ENCODE measurements at places on chromosomes 7 and 10.
A peak's percentile ranks its signal among the peaks of the same experiment; 100 is the strongest.

DNA sequence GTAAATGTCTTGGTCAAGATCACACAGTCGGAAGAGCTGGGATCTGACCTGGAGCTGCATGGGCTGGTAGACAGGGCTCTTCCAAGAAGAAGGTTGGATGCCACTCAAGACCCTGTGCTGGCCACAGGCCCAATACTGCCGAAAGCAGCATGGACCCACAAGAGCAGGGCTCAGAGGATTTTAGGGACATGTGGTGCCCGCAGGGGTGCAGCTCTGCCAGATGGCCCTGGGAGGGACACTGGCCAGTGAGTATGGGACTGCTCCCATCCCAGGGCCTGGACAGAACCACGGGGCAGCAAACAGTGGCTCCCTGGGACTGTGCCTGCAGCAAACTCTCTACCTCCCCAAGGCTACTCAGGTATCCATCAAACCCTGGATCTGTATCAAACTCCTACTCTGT is 12.4 kb downstream of the MAT1A start:
- DNase-seq: no peak

GRCh38 chr7:69992938-69993337 is 394.7 kb downstream of the AUTS2 start:
- no peak for DNase-seq

- DNase-seq: no peak
These were observed 321.6 kb upstream of the LRRTM3 start for GRCh38 chr10:66604195-66604594.

GRCh38 chr10:44334621-44335184 is 50.2 kb downstream of the CXCL12 start:
- DNase-seq: peak; percentile 63

DNA sequence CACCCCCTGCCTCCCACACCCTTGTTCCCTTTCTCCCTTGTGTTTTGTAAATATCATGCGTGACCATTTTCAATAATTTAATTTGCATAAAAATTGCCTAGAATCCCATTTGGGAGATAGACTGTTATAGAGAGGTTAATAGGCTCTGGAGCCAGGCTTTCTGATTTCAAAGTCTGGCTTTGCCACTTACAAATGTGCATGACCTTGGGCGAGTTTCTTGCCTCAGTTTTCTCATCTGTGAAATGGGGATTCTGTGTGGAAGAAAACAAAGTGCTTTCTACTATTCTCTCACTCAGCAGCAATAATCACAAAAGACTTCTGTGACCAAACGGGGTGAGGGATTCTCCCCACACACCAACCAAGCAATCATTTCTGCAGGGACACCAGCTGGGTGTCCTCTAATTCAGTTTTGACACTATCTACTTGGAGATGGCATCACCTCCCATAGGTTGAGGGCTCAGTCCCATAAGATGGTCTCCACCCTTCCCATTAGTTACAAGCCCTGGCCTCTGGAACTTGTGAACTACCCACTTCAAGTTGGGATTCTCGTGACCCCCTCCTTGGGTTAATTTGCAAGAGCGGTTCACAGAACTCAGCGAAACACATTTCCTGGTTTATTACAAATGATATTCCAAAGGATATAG is 3.5 kb upstream of the ZNF22 start:
- DNase-seq: no peak

DNA sequence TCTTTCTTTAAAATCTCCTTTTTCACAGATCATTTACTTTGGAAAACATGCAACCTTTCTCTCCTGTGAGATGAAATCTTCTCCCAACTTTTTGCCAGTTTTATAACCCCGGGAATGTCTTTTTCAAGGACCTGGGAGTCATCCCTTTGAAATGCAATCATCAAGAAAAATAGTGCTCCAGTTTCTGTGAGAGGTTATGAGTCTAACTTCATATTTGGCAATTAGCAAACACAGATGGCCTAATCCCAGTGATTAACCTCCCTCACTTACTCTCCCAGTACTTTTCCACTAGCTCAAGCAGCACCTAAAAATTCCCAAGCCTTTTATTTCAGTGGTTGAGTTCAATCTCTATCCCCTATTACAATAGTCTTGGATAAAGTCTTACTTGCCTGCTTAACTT is 185.8 kb upstream of the TMEM106B start:
- DNase-seq: no peak

DNA sequence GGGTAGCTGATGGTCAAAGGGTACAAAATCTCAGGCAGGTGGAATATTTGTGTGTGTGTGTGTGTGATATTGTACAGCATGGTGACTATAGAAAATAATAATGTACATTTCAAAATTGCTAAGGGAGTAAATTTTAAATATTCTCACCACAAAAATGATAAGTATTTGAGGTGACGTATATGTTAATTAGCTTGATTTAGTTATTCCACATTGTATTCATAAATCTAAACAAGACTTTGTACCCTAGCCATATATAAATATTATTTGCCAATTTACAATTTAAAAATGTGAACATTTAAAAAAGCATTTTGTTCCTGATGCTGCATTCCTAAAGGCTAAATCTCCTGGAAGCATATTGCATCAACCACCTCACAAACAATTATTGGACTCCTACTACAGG is 47.0 kb downstream of the PFKFB3 start:
- no peak for DNase-seq

DNA sequence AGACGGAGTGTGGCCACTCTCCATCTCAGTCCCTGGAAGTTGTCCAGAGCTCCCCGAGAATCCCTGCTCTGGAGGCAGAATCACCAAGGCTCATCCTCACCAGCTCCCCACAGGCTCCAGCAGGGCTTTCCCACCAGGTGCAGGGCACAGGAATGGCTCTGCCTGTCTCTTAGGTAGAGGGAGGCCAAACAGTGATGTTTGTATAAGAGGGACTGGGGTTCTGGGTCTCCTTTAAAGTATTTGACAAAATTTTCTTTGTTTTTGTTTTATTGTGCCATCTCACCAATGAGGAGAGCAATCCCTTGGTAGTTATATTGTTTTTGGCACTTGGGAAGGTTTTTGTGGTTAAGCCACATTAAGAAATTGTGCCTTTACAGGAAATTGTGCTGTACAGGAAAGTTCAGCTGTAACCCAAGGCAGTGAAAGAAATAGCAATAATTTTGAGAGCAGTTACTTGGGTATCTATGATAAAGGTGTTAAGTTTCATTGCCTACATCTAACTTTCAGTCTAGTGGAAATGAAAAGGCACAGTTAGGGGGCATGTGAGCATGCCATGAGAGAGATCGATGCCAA is 219.3 kb upstream of the PRSS58 start:
- no peak for DNase-seq

- DNase-seq: no peak
These were observed 150.5 kb downstream of the ELAPOR2 start for GRCh38 chr7:86908948-86909347.

DNA sequence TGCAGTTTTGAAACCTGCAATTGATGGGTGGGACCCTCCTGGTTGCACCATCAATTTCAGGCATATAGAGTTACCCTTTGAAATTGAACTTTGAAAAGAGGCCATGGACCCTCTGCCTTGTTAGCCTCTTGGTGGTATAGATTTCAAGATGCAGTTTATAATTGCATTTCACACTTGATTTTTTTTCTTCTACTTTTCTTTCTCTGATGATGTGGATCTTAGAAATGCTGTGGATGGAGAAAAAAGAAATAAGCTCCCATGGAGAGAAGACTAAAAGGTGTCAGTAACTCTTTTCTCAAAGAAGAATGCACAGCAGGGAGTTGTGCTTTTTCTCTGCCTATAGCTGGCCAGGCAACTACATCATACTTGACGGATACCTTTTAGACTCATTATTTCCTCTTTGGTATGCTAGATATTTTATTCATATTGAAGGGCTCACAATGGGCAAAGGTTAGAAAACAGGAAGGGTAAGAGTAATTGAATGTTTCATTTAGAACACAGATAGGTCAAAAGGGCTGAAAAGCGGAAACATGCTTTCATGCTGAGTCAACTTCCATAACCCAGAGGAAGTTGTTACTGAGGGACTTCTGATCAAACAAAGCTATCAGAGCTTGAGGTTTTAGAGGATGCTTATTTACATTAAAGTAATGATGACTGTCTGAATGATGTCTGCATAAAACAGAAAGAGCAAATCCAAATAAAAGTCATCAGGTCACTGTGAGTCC is 773.2 kb upstream of the LRRN3 start:
- peak; percentile 22 for DNase-seq

DNA sequence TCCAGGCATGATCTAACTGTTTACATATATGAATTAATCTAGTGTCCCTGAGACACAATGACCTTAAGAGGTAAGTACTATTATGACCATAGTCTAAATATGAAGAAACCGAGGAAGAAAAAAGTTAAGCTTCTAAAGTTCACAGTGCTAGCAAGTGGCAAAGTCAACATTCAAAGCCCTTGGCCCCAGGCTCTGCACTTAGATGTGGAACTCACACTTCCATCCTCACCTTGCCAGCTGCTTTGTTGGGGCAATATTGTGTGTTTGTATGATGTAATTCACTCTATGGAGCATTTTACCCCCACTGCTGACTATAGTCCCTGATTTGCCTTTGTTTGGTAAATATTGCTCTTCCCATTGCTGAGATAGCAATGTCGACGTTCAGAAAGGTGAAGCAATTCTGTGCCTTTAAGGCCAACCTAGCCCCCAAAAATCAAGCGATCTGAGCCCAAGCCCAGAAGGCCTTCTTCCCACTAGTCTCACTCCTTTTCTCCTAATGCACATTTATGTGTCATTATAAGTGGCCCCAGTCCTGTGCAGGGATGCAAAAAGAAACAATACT is 487.6 kb upstream of the ZMIZ1 start:
- no peak for DNase-seq

- no peak for DNase-seq
These were observed 17.6 kb upstream of the C10orf105 start for GRCh38 chr10:71737001-71737833.
